Calu3 (cell line): ENCODE measurements at places on chromosomes 3 and 15. TPM values are rescaled to one million over a fixed set of nuclear protein-coding genes. Genes with fewer than 3 reads are reported as not detected.

Gene SLC9C1
- total RNA-seq = not detected in 2 replicates

Gene GPR149
- total RNA-seq = not detected in 2 replicates

GRCh38 chr3:3600665-3601340, 198.4 kb upstream of the LRRN1 start:
- no peak for DNase-seq

DNA sequence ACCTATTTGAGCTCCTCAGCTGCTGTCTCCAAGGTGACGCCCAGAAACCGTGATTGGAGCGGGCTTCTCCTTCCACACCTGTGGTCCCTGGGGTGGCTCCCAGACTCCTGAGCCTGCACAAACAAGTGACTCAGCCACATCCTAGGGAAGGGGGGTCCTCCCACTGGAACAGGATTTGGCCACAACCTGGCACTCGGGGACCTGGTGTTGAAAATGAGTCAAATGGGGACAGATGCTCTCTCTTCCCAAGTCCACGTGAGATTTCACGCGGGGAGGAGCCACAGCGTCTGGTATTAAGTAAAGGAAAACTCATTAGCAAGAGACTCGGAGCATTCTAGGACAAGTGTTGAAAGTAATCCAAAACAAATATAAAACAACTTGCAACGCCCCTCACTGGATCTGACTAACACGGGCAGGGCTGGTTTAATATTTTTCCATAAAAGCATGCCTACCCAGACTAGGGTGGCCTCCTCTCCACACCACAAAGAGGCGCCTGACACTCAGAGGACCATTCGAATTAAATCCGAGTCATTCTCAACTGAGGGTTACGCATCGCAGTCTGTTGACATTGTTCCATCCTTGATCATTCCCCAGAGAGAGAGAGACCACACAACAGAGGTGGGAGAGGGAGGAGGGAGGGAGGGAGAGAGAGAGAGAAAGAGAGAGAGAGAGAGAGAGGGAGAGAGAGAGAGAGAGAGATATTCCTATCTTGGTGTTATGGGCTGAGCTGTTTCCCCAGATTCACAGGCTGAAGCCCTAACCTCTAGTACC, 74.4 kb downstream of the MGLL start:
- peak; percentile 80 for DNase-seq

- no peak for DNase-seq
Measured at GRCh38 chr3:143307613-143308183, 188.1 kb downstream of the CHST2 start.

- no peak for DNase-seq
Measured at GRCh38 chr3:177680472-177680821, 483.2 kb upstream of the TBL1XR1 start.
